ENCODE measurements at places on chromosomes 3 and 15.

DNA sequence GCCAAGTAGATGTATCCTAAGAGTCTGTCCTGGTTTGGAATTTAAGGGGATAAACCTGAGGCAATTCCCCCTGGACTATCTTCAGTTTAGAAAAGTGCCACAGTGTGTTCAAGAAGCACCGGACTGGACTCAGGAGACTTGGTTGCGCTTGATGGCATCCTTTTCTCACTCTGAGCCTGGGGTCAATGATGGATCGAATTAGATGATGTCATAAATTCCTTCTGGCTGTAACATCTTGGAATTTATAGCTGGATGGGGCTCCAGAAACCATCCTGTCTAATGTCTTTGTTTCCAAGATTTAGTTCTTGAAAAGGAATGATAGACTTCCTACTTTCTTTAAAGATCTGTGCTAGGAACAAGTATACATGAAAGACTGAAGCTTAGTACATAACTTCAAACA lies 280.6 kb downstream of the LPP start:
- no peak for DNase-seq

DNA sequence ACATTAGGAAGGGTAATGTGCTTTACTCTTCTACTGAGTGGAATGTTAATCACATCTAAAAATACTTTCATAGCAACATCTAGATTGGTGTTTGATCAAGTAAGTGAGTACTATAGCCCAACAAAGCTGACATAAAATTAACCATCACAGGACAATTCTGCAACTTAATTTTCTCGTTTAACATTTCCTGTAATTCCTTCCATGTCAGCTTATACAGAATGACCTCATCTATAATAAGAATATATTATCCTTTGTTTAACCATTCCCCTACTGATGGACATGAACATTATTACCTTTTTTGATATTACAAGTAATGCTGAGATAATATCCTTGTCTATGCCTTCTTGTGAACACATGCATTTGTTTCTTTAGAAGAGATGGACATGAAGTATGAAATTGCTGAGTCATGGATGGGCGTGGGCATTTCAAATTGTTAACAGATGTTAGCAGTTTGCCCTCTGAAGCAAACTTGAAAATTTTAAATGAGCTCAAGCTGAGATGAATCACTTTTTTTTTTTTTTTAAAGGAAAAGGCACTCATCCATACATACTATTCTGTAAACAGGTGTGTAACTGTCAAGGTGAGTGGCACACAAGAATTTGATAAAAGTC lies 85.1 kb downstream of the OXNAD1 start:
- no peak for DNase-seq

DNA sequence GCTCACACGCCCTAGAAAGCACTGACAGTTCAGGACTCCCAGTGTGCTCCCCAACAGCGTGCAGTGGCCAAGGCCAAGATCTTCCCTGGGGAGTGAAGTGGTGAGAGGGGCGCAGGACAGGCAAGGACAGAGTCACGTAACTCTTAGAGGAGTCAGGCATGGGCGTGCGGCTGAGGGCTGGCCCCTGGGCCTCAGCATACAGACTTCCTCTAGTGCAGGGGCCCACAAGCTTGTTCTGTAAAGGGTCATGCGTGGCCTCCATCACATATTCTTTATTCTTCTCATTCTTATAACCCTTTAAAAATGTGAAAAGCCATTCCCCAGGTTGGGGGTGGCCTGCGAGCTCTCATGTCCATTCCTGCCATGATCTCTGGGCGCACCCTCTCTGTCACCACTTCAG lies 25.2 kb downstream of the TMEM43 start:
- DNase-seq: no peak

- no peak for DNase-seq
Measured at GRCh38 chr15:31502541-31503229, 176.1 kb downstream of the KLF13 start.

DNA sequence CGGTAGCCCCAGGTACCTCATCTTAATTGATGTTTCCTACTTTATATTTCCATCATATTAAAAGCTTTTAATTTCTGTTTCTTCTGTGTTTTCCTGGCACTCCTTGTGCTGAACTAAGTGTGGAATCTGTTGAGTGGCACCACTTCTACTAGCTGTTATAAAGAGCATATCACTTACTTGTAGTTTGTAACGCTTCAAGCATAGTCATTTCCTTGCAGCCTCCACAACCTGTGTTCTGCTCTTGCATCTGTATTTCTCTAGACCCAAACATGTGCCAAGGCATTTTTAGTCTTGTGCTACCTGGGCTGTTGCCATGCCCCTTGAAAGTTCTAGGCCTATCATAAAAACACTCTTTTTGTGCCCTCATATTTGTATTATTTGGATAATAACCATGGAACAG lies 16.0 kb downstream of the ZNF654 start:
- DNase-seq: no peak

- DNase-seq: no peak
Measured at GRCh38 chr15:52790941-52791751, 1.0 kb upstream of the ONECUT1 start.

- peak; percentile 65 for DNase-seq
Measured at GRCh38 chr3:123595396-123596180, 10.7 kb upstream of the HACD2 start.

- DNase-seq: no peak
Measured at GRCh38 chr3:153379516-153379915, 217.5 kb downstream of the RAP2B start.

DNA sequence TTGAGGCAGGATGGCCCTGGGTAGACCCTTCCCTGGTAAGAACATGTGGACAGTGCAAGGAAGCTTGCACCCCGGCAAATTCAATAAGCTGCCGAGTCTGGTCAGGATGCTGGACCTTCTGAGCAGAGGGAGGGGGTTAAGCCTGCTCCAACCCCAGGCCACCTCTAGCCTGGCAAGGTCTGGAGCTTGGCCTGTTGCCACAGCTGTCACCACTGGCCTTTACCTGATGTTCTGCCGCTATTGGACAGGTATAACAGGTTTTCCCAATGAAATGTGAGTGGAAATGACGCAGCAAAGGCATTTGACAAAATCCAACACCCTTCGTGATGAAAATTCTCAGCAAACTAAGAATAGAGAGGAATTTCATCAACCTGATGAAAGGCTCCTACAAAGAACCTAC lies 699 bp upstream of the MESP1 start:
- DNase-seq: no peak

DNA sequence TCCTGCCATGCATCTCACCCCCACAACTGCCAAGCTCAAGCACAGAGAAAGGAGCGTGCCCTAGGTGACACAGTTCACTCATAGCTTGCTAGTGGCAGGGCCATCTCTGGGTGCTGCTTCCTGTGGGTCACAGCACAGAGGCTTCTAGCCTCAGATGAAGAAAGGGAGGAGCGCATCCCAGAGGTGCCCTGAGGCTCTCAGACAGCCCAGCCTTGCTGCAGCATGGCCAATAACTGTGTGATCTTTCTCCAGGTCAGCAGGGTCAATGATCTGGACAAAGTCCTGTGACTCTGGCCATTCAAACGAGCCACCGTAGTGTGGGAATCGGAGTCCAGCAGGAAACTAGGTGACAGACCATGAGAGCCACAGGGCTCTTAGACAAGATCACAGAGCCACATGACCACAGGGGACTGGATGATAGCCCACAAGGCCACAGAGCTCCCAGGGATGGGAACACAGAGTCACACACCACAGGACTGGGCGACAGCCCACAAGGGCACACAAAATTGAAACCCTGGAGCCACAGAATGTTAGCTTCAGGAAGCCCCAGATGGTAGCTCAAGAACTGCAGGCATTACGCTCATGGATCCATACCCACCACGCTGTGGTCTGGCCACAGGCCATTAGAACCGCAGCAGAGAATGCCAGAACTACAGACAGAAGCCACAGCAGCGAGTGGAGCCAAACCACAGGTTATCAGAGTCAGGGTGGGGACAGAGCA lies 25.9 kb upstream of the GRIP2 start:
- DNase-seq: no peak

- DNase-seq: no peak
Measured at GRCh38 chr15:62280625-62281024, 115.5 kb upstream of the C2CD4B start.

DNA sequence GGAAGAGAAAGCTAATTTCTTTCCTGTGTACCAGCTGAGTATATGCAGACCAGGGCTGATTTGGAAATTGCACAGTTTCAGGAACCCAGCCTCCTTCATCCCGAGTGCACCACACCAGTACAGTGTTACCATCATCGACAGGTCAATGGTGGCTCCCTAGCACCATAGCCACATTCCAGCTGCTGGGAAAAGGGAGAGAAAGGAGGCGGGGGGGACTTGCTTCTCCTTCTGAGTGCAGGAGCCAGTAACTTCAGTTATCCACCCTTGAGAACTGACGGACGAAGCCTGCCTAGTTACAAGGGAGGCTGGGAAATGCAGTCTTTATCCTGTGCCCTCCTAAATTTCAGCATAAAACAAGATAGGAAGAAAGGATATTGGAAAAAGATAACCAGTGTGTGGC lies 129.7 kb upstream of the PRICKLE2 start:
- no peak for DNase-seq

DNA sequence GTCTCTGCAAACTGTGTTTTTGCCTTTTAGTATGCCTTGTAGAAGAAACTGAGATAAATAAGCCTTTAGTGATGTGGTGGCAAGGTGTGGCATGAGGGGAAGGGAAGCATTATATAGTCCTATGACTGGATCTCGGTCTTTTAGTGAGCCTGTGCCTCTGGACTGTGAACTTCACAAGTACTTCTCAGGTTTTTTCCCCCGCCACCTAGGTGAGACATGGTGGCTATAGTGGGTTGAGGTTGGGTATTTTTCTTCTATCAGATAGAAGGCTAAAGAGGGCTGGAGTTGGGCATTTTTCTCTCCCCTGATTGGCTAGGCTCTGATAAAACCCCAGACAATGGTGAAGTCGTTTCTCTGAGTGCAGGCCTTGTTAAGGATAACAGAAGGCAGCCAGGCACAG lies 38.7 kb upstream of the ZFAND6 start:
- no peak for DNase-seq

DNA sequence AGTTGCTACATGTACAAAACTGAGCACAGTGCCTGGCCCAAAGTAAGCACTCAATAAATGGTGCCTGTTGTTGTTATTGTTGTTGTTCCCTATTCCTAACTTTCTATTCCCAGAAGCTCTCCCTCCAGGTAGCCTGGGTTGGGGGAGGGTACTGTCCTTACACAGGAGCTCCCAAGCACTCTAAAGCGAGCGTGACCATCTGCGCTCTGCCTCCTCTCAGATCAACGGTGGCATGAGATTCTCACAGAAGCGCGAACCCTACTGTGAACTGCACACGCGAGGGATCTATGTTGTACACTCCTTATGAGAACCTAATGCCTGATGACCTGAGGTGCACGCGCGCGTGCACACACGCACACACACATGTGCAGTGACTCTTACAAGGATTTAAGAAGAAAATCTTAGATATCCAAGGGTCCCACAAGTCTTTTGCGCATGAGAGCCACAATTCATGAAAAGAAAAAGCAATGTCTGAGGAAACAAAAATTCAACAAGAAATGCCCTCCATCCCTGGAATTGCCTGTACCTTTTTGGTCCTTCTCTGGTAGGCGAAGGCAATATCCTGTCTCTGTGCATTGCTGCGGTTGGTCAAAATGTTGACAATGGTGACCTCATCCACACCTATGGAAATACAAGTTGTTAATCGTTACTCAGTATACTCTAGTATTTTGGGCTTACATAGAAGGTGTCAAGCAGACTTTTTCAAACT lies 33.7 kb downstream of the ANXA2 start:
- no peak for DNase-seq

- DNase-seq: no peak
Measured at GRCh38 chr3:146892041-146892440, 286.9 kb upstream of the PLSCR5 start.

GRCh38 chr3:154142608-154143007 lies 21.4 kb downstream of the ARHGEF26 start:
- no peak for DNase-seq

DNA sequence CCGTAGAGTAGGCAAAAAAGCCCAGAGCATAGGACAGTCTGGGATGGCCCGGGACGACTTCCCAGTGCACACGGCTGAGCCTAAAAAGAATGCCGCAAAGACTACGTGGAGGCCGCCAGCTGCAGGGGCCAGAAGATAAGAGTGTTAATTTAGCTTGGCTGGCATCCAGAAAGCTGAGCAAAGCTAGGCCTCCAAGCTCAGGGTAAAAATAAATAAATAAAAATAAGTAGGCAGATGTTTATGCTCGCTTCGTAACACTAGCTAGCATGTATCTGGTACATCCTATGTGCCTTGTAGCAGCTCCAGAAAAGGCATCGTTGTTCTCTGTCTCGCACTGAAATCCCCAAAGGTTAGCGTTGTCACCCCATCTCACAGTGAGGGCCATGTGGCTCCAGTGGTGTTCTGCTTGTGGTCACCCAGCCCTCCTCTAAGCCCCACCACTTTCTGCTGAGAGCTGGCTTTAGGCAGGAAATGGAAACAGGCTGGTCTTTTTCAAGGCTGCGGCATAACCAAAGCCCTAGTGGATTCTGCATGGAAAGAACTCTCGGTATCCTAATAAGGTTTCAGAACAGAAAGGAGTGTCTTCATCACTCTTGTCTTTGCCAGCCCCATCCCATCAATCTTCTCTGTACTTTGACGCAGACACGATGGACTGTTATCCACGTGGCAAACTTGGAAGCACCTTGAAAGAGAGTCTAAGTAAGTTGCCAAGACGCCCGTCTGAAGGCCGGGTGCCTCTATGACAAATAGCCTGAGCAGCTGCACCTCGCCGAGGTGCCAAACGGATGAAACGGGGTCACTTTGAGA lies 58.1 kb upstream of the MEF2A start:
- no peak for DNase-seq

DNA sequence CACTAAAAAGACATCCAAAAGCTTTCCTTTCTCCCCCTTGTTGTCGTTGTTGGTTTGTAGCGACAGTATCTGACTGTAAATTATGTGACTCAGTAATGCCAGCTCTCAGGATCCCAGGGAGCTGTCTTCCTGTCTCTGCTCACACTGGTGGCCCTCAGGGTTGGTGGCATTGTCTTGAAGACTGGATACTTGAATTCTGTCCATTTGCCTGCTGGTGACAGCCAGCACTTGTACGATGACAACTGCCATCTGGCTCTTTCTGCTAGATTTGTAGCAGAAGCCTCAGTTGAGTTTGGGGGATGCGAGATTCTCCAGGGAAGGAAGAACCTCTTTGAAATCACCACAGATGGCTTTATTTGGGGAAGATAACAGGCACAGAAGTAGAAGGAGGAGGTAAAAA lies 120.8 kb downstream of the ARPP21 start:
- no peak for DNase-seq
